Osteoblast (primary cell): ENCODE measurements at places on chromosomes 4 and X. TPM values are rescaled to one million over a fixed set of nuclear protein-coding genes. Genes with fewer than 3 reads are reported as not detected.

TRIM75 gene
- not detected in 2 replicates for total RNA-seq

- no peak for DNase-seq
Observed at GRCh38 chr4:31085689-31086088, 365.5 kb downstream of the PCDH7 start.

DLG3 gene
- 7.7 and 8.0 TPM in 2 replicates for total RNA-seq

DNA sequence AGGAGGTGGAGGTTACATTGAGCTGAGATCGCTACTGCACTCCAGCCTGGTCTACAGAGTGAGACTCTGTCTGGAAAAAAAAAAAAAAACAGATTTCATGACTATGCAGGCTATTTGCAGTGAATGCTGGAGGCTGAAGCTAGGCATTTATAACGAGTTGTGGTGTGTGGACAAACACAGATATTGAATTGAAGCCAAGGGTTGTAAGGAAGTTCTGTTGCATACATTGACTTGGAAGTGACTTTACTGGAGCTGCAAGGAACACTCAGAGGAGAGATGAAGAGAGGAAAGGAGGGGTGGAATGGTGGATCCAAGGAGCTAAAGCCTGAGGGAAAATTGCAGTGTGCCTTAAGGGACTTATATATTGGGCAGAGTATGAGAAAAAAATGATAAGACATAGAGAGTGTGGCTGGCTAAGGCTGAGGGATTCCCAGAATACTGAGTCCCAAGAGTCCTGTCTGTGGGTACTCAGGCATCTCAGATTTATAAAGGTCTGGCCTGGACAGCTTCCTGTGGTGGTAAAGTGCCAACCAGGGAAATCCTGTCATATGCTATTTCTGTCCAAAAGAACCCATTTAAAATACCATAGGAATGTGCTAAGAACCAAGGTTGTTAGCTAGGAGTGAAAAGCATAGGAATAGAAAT is 87.8 kb upstream of the GUCY1A1 start:
- DNase-seq = peak; percentile 41

- peak; percentile 72 for DNase-seq
Observed at GRCh38 chrX:153878345-153878744, 7.6 kb downstream of the L1CAM start.

TBC1D8B gene
- 12.3 and 14.7 TPM in 2 replicates for total RNA-seq
